ENCODE measurements at places on chromosomes 6 and 20.

- no peak for DNase-seq
These were observed 297.6 kb upstream of the TCF21 start for GRCh38 chr6:133591275-133591674.

DNA sequence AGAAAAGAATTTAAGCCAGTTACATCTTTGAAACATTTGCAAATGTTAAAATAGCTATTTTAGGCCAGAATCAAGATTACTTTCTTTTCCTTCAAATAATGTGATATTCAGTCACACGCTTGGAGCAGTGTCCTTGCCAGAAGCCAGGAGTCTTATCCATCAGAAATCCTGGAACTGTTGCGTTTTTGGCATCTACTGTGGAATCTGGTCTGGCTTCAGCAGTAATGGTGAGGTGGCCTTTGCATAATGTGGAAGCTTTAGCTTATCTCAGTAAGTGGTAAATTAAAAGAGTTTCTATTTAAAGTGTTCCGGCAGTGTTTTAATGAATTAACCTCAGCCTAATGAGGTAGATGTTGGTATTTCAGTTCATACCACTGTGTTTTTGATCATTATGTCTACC, 97.6 kb downstream of the FIG4 start:
- no peak for DNase-seq

GRCh38 chr20:4091490-4092479, 76.4 kb upstream of the RNF24 start:
- DNase-seq, result no peak

DNA sequence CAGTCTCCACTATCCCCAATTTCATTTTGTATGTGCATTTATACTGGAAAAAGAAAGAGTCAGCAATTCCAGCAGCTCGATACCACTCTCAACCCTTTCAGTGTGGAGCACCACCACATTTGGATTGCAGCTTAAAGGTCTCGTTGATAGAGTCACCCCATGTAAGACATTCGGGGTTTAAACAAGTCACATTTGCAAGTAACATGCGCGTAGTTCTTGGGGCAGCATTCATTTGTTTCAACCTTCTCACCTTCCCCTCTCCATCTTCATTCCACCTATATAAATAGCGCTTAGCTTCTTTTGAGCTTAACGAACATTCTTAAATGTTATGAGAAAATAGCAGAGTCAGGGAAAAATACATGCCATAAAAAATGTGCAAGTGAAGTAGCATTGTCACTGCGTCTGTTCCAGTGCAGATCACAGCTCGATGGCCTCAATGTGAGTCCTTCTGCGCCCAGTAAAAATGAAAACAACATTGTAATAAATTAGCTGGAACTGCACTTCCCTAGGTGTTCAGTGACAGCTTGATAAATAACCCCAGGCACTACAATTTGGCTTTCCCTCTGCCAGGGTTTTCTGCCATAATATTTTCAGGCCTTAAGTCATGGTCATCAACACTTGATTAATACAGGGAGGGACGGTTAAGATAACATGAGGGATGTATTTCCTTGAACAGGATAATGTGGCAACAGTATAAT, 737.8 kb upstream of the NRSN1 start:
- DNase-seq, result no peak

DNA sequence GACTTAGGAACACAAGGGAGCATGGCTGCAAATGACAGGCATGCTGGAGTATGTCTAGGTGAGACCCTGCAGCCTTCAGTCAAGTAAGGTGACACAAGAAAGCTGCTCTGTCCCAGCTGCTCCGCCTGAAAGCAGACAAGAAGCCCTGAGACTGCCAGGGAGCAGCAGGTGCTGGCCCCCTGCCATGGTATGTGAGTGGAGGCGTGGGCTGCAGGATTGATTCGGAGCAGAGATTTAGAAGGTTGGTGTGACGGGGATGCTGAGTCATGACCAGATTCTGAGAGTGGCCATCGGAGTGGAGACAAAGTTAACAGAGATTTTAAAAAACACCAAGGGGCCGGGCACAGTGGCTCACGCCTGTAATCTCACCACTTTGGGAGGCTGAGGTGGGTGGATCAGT, 17.8 kb downstream of the LRP11 start:
- DNase-seq, result no peak

GRCh38 chr20:64038224-64038564, 2.2 kb downstream of the C20orf204 start:
- no peak for DNase-seq

DNA sequence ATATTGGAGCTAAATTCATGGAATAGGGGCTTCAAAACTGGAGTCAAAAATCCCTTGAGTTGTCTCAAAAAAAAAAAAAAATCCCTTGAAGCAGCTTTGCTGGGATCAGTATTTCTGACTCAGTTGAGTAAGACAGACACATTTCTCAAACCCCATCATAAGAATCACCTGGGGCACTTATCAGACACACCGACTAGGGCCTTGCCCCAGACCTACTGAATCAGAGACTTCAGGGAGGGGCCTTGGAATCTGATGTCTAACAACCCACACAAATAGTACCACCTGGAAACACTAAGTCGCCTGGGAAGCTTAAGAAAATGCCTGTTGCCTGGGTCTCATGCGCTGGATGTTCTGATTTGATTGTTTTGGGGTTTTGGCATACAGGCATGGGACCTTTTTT, 44.9 kb upstream of the RNF144B start:
- DNase-seq, result no peak

- no peak for DNase-seq
These were observed 540.1 kb downstream of the MAFB start for GRCh38 chr20:40148886-40149285.

DNA sequence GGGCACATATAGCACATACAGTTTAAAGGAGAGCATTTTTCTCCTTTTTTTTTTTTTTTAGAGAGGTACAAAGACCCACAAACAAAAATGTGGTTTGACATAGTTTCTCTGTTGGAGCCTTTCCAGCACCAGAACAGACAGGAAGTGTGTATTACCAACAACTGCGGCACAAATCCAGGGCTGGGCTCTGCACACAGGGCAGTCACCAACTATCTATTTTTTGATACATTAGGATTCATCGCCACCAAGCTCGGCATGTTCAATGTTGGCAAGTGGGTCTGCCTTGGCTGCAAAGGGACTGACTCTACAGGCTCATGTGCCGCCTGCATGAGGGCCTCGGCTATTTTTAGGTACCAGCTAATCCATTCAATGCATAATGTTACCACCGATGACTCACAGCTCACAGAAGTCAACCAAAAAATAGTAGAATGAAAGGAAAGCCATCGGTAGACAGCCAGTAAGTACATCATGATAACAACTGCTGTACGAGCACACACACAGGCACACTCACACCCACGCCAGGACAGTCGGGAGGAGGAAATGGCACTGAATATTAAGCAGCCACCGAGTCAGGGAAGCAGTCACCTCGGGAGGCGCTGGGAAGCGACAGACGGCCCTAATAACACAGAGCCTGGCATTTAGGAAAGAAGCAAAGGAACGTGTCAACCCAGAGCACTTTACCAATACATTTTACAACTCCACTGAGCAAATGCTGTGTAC, 81.6 kb downstream of the GMPR start:
- no peak for DNase-seq

GRCh38 chr20:38325167-38325566, 21.1 kb upstream of the LBP start:
- no peak for DNase-seq

DNA sequence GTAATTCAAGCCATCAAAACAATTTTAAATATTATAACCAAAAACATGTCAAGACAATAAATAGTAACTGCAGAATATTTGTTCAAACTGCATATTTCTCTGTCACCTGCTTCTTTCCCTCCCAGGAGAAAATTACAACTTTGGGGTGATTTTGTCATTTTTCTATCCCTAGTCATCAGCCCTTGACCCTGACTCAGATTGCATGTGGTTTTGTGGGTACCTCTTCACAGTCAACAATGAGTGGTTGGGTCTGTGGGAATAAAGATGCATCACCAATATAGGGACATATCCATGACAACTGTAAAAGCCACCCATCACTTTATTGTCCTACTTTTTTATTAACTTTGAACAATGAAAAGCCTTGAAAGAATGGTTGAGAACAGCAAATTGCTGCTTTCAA, 7.3 kb downstream of the COL10A1 start:
- no peak for DNase-seq

GRCh38 chr6:44662461-44663121, 275.1 kb downstream of the CDC5L start:
- no peak for DNase-seq

- no peak for DNase-seq
These were observed 116.1 kb upstream of the TRAF3IP2 start for GRCh38 chr6:111721753-111722154.

DNA sequence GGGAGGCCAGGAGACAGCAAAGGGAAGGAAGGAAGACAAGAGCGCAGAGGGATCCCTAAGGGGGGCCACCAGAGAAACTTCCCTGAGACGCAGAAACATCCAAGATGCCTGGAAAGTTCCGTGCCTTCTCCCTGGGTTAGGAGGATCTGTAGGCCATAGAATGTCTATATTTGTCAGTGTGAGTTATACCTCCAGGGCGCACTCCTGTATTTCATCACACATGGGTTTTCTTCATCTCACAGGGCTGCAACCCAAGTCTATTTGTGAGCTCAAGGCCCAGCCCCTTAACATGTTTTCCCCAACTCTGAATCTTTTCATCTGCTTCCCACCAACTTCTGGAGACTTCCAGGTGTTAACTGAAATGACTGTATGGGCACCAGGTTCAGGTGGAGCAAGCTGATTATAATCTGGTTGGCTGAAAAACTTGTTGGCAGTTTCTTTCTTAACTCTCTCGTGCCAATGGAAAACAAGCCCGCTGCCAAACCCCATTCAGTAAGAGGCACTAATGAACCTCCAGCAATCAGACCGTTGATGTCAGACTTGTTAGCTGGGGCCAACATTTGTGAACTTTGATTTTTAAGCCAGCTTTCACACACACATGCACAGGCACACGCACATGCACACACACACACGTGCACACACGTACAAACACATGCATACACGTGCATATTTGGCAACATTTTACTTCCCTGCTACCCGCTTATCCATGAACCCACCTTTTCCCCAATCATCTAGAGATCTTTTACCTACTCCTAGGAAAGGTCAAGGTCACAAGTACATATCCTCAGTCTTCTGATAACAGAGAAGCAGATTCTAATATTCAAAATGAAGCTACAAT, 247.5 kb upstream of the GMDS start:
- no peak for DNase-seq

DNA sequence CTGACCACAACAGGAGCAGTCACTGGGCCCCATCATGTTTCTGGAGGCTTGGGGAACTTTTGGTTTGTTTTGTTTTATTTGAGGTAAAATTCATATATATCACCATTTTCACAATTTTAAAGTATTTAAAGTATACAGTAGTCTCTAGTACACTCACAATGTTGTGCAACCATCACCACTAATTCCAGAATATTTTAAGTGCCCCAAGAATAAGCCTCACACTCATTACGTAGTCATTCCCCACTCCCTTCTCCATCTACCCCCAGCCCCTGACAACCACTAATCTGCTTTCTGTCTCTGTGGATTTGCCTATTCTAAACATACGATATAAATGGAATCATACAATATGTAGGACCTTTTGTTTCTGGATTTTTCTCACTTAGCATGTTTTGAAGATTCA, 29.0 kb downstream of the RTN4IP1 start:
- no peak for DNase-seq

- DNase-seq, result no peak
These were observed 195.3 kb downstream of the GJA1 start for GRCh38 chr6:121630716-121631115.

DNA sequence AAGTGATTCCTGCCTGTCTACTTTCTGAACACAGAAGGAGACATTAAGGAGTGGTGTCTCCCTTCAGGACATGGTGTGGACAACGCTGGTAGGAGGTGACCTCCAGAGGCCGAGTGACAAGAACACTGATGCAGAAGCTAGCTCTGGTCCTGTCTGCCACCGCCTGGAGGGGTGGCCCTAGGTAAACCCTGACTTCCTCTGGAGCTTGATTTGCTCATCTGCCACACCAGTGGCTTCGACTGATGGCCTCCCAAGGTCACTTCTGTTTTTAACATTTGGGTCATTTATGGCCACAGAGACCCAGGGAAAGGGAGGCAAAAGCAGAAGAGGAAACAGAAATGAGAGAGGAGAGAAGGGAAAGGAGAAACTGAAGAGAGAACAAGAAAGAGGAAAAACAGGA, 49.4 kb upstream of the SLC22A23 start:
- no peak for DNase-seq

- DNase-seq, result no peak
These were observed 35.9 kb upstream of the TBC1D22B start for GRCh38 chr6:37221585-37222124.

- no peak for DNase-seq
These were observed 176.3 kb downstream of the SCP2D1 start for GRCh38 chr20:18989736-18990474.

GRCh38 chr6:150632785-150633485, 33.2 kb downstream of the PLEKHG1 start:
- no peak for DNase-seq

DNA sequence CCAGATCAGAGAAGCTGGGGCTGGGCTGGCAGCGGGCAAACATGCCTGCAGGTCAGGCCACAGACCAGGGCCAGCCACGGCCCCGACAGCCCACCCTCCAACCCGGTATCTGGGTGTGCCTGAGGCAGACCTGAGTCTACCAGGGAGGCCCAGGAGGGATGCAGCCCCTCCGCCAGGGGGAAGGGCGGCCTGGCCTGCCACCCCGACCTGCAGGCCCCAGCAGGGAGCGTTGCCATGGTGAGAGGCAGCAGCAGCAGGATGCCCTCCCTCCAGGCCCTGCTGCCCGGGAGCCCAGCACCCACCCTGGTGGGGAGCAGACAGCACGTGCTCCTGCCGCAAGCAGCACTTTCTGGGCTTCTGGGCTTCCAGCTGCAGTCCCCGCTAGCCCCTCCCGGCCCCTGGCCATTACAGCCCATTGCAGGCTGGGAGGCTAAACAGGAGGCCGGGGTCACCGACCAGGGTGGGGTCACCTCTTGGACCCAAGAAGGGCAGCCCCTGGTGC, 3.8 kb upstream of the EEF1A2 start:
- no peak for DNase-seq

DNA sequence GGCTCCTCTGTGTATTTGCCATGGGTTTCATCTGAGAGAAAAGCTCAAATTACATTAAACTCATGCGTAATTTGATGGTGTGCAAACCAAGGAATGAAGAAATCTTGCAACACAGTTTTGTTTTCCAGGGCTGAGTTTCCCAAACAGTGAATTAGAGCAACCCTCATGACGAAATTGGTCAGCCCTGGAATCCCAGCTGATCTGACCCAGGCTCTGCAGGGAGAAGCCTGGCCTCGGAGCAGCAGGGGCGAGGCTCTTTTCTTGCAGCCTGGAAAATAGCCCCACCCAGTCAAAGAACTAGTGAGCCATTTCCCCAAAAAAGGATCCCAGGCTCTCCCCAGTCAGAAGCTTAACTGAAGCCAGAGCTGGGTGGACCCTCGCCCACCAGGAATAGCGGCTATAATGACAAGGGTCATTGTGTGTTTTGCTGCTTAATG, 107.3 kb upstream of the SNX9 start:
- DNase-seq, result no peak

DNA sequence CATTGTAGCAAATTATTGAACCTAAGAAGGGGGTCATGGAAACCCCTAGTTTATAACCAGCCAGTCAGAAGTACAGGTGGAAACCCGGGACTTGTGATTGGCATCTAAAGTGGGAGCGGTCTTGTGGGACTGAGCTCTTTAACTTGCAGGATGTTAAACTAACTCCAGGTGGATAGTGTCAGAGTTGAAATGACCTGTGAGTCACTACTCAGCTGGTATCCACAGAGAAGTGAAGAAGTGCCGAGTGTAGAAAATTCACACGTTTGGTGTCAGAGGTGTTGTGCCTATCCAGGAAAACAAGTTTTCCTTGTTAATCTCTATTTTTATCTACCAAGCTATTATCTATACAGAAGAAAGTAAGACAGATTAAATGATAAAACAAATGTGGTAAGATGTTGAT, 179.7 kb downstream of the ADGRG6 start:
- no peak for DNase-seq
